ENCODE measurements at places on chromosomes 7 and 10.

DNA sequence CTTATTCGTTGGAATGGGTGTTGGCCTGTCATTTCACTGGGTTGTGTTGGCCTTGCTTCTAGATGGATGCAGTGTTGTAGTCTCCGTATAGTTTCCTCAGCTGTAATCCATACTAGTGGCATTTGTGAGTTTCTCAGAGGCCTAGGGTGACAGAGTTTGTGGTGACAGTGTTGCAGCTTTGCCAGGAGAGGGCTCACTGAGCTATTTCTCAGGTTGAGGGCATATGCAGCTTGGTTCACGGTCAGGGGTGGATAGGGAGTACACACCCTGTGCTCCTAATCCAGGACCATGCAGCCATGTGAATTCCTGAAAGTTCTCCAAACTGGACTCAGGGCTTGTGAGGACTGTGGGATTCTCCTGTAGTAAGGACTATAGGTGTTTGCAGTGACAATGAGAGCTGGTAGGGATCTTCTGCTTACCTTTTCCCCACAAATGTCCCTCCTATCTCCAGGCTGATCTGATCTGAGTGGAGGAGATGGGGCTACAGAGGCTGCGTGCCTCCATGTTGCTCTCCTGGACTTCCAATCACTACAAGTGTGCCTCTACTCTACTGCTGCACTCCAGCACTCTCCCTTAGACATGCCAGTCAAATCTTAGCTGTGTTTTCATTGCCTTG is 229.0 kb downstream of the STK31 start:
- peak; percentile 3 for DNase-seq

- DNase-seq: no peak
These were observed 120.3 kb upstream of the ADAM12 start for GRCh38 chr10:126508535-126509040.

- no peak for DNase-seq
These were observed 137.2 kb upstream of the PCBD1 start for GRCh38 chr10:71025535-71025934.

DNA sequence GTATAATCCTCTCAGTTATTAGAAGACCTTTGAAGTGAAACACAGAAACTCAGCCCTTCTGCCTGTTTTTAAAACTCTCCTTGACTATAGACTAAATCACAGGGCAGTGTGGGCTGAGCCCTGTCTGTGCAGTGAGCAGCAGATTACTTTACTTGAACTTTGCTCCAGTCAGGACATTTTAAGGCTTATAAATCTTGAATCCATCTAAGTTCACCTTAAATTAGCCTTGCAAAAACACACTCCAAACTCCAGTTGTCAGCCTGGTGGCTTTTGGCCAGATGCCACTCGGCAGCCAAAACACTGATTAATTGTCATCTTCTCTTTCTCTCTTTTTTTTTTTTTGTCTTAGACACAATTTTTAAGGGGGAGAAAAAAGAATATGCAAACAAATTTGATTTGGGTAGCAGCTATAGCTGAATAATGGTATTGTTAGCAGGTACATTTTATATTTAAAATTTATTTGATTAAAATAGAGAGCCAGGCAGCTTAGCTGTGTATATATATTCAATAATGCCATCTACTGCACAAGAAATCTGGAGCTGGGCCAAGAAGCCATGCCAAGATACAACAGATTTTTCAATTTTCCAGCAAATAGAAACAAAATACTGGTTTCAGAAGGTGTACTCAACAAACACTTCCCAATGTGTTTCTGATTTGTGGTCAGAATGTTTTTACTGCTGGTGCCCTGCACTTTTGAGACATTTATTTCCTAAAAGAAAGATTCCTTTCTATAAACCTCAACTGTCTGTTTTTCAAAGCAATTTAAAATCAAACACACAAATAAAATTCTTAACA is 247.7 kb downstream of the TFEC start:
- no peak for DNase-seq

GRCh38 chr10:92830478-92831389 is 17.6 kb upstream of the EXOC6 start:
- DNase-seq: no peak

DNA sequence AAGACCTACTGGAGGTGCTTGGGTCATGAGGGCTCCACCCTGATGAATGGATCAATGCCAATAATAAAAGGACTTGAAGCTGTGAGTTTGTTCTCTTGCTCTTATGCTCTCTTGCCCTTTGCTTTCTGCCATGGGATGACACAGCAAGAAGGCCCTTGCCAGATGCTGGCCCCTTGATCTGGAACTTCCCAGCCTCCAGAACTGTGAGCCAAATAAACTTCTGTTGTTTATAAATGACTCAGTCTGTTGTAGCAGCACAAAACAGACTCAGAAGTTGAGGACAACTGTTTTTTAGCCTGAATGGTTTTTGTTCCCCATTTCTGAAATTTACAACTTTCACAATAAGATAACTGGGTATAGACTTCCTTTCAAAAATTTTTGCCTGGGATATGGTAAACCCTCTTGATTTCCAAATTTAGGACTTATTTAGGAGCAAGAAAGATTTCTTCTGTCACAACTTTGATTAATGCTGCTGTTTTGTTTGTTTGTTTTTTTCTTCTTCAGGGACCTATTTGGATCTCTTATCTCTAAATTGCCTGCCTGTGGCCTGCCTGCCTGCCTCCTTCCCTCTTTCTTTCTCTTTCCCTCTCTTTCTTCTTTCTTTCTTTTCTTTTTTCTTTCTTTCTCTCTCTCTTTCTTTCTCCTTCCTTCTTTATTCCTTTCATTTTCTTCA is 12.1 kb downstream of the ENTPD1 start:
- DNase-seq: no peak

Data from HFFc6 (cell line).